ENCODE measurements at places on chromosomes 12 and 14.

- no peak for DNase-seq
Measured at GRCh38 chr14:59439256-59439965, 25.8 kb downstream of the GPR135 start.

- no peak for DNase-seq
Measured at GRCh38 chr14:79253576-79253975, 957.7 kb downstream of the DIO2 start.

GRCh38 chr12:45974171-45974719 is 16.1 kb downstream of the SCAF11 start:
- DNase-seq = no peak

- DNase-seq = no peak
Measured at GRCh38 chr12:105272152-105272551, 36.2 kb upstream of the APPL2 start.

DNA sequence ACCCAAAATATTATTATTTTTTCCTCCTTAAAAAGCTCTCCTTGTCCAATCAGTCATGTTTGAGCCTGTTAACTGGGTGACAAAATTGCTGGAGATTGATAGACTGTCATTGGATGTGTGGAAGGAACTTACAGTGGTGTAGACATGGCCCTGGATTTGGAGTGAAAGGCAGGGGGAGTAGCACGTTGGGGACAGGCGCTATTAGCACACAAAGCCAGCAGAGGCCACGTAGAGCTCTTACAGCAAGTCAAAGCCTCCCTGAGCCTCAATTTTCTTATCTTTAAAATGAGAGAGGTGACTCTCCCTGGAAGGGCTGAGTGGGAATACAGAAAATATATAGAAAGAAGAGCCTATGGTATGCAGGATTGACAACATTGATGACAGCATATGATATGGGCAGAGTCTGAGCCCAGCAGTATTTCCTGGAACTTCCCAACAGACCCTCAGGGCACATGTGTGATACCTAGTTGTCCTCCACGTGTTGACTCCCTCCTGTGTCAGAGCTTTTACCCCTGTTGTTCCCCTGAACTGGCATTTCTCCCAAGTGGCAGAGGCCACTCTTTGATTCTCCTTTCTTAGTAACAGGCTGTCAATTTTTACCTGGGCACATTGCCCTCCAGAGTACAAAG is 504.9 kb downstream of the VRK1 start:
- no peak for DNase-seq

GRCh38 chr14:97213720-97214119 is 416.5 kb downstream of the VRK1 start:
- no peak for DNase-seq

DNA sequence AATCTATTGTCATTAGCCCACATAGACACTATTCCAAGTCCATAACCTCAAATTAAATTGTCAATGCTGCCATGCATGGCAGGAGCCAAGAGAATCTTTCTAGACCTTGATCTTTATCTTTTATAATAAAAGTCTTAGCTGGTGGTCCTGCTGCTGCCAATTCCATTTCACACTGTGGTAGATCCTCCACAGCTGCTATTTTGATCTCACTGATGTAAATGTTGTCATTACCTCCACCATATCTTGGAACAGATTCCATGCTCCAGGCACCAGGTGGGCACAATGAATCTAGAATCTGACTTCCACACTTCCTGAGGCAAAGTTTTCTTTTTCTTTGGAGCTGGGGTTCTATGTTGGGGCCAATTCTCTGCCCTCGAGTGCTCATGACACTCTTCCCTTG is 161.2 kb downstream of the TMTC3 start:
- no peak for DNase-seq

GRCh38 chr14:68775614-68776126 is 17.2 kb downstream of the ZFP36L1 start:
- DNase-seq = no peak

- DNase-seq = no peak
Measured at GRCh38 chr12:46005823-46006222, 15.4 kb upstream of the SCAF11 start.

GRCh38 chr14:72629534-72629933 is 264.4 kb downstream of the DPF3 start:
- no peak for DNase-seq

Data from NCI-H1105 (cell line).